ENCODE measurements at places on chromosomes 3 and 15. TPM values are rescaled to one million over a fixed set of nuclear protein-coding genes. Genes with fewer than 3 reads are reported as not detected.

Gene TIPIN
- total RNA-seq: 7.3 TPM

- no peak for DNase-seq
- no peaks in the 10 kb centered on the region for H3K36me3 ChIP-seq
- peaks cover 2% of the 10 kb centered on the region for H3K4me1 ChIP-seq
- H3K27me3 ChIP-seq: no peaks in the 10 kb centered on the region
- no peak overlapping the region for H3K4me3 ChIP-seq
Observed at GRCh38 chr15:92120094-92120795, 266.7 kb downstream of the SLCO3A1 start.

- H3K27me3 ChIP-seq: no peaks in the 10 kb centered on the region
- H3K4me3 ChIP-seq: no peak overlapping the region
- H3K4me1 ChIP-seq: peaks cover 2% of the 10 kb centered on the region
- peaks cover 27% of the 10 kb centered on the region for H3K36me3 ChIP-seq
Observed at GRCh38 chr3:113794526-113794925, 44.1 kb upstream of the GRAMD1C start.

Gene BTLA
- total RNA-seq: not detected
